ENCODE measurements at places on chromosomes 4 and X. TPM values are rescaled to one million over a fixed set of nuclear protein-coding genes. Genes with fewer than 3 reads are reported as not detected.

Gene CXCL11
- polyA plus RNA-seq: 0.81 TPM

Gene SPP1
- polyA plus RNA-seq: 51.3 TPM

Gene IL3RA
- 0.86 TPM for polyA plus RNA-seq

Gene HPF1
- polyA plus RNA-seq: 123 TPM

Gene TMEM271
- polyA plus RNA-seq: 0.11 TPM

Gene TMSB15A
- polyA plus RNA-seq: 247 TPM
